ENCODE measurements at places on chromosomes 7 and 10.

DNA sequence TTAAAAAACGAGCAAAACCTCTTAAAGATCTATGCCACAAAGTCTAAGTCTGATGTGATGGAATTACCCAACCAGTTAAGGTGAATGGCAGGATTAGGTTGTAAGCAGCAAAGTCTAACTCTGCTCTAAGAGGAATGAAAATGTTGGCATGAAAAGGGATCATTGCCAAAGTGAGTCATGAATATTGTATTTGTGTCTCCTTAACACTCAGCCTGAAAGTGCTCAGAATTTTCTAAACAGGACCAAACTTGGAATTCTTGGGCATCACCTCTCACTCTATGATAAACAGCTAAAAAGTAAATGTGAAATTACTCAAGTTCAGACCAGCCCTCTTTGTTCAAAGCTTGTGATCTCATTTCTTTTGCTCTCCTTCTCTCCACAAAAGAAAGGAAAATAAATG is 27.0 kb downstream of the PPP1R3A start:
- DNase-seq, result no peak

DNA sequence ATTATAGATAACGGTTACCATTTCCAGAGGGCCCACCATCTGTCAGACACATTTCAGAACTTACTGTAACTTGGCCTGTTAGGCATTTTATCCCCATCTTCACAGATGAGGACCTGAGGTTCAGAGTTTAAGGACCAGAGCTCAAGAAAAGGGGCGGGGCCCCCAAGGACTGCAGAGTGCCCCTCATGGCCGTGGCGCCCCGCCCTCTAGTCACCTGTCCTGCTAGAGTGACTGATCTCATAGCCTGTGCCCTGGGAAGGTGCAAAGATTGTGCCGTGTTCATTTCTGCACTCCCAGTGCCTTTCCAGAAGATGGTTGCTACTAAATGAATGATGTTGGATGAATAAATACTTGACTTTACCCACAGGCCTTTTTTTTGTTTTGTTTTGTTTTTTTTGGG is 107.0 kb downstream of the XRCC2 start:
- no peak for DNase-seq

GRCh38 chr10:122204691-122205489 is 66.2 kb upstream of the BTBD16 start:
- no peak for DNase-seq

DNA sequence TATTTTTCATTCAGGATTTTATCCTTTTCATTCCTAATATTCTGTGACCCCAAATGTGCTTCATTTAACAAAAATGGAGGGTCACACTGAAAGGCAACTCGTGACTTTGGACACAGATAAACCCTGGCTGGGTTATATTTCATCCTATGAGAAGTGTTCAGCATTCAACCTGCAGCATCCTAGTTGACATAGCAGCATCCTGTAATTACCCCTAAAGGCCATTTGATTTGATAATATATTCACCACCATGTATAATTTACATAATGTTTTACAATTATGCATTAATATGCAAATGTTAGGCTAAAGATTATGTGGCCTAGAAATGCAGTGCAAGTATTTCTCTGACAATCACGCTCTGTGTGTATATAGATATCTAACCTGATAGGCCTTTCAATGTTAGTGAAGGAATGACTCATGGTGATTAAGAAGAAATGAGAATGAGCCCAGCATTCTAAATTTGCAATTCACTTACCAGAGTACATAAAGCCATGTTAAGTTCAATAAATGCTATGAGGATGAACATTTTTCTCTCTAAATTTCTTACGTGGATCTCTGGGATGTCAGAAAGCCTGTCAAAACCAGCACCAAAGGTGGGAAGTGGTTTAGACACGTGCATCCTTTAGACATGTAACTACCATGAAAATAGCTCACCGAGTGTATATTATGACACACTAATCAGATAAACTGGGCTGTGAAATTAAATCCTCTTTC is 337.7 kb upstream of the AOAH start:
- DNase-seq, result no peak

DNA sequence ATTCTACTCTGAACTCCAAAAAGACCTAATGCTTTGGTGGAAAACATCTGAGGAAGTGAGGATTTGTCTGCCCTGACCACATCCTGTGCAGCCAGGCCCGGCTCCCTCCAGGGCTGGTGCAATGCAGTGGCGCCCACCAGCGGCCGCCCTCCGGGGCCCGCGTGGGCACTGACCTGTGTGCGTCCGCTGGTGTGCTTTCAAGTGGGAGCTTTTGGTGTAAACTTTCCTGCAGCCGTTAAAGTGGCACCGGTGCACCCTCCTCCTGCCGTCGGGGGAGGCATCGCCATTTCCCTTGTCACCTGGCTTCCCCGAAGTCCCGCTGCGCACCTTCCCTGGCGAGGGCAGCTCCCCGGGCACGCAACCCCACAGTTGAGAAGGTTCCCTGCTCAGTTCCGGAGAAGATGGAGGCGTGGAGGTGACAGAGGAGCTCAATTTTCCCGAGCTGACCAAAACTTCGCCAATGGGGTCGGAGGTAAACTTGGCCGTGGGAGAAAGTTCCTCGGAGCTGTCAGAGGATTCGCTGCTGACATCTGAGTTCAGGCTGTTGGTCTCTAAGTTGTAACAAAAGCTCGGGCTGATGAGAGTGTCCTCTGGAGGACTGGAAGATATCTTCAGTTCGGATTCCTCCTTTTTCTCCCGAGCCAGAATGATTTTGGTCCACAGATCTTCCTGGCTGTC is 3.4 kb downstream of the KLF6 start:
- no peak for DNase-seq

GRCh38 chr10:114487815-114488536 is 83.7 kb upstream of the AFAP1L2 start:
- DNase-seq, result no peak

DNA sequence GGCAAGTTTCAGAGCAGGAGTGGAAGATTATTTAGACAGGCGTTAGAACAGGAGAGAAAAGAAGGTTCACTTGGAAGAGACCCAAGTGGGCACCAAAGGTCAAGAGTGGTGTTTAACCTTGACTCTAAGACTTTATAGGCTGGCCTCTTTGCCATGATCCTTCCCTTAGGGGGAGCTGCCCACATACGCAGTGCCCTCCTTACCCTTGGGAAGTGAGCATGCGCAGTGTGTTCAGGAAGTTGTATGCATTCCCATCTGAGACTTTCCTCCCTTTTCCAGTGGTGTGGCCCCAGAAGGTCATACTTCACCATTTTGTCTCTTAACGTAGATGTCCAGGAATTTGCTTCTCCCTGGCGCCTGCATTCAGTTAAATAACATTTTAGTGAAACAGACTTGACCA is 95.8 kb downstream of the CXCL12 start:
- DNase-seq, result no peak

- DNase-seq, result no peak
Measured at GRCh38 chr7:30241767-30242166, 42.6 kb upstream of the ZNRF2 start.

DNA sequence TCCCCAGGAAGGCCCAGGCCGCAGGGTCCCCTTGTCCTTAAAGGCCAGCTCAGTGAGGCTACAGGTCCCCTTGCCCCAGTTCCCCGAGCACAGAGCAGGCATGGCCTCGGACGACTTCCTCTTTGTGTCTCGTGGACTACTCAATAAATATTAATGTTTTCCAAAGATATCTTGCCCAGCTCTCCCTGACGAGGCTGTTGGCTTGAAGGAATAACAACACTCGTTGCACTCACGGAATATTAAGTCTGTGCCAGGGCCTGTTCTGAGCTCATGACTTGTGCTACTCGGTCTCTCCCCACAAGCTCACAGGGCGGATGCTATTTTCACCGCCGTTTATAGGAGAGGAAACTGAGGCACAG is 68.2 kb downstream of the CUX1 start:
- no peak for DNase-seq

DNA sequence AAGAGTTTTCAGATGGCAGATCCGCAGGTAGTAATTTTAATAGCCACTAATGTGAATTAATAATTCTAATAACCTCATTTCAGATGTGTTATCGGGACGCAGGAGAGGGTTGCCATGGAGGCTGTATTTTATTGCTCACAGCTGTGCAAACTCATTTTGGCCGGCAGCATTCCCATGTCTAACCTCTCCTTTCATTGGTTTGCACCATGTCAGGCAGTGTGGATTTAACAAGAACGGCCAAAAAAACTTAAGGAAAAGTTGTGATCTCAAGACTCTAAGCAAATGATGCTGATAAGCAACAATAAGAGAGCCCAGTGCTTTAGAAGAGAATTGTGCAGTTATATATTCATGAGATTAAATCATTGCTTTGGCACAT is 88.7 kb upstream of the NRP1 start:
- DNase-seq, result no peak

- DNase-seq, result peak; percentile 80
Measured at GRCh38 chr10:95601116-95601719, 40.0 kb upstream of the SORBS1 start.

- no peak for DNase-seq
Measured at GRCh38 chr7:55533729-55534080, 38.6 kb downstream of the VOPP1 start.

DNA sequence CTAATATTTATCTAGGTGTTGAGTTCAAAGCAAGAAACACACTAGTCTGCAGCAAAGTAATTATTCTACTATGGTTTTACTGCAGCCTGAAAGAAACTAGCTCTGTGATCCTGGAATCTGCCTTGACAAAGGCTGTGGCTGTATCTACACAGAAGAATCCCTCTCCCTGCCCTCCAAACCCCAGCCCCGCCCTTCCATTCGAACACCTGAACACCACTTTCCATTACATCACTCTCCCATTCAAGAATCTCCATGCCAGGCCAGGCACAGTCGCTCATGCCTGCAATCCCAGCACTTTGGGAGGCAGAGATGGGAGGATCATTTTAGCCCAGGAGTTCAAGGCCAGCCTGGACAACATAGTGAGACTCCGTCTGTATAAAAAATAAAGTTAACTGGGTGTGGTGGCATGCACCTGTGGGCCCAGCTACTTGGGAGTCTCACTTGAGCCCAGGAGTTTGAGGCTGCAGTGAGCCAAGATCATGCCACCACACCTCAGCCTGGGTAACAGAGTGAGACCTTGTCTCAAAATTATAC is 23.3 kb downstream of the LRRC20 start:
- no peak for DNase-seq

DNA sequence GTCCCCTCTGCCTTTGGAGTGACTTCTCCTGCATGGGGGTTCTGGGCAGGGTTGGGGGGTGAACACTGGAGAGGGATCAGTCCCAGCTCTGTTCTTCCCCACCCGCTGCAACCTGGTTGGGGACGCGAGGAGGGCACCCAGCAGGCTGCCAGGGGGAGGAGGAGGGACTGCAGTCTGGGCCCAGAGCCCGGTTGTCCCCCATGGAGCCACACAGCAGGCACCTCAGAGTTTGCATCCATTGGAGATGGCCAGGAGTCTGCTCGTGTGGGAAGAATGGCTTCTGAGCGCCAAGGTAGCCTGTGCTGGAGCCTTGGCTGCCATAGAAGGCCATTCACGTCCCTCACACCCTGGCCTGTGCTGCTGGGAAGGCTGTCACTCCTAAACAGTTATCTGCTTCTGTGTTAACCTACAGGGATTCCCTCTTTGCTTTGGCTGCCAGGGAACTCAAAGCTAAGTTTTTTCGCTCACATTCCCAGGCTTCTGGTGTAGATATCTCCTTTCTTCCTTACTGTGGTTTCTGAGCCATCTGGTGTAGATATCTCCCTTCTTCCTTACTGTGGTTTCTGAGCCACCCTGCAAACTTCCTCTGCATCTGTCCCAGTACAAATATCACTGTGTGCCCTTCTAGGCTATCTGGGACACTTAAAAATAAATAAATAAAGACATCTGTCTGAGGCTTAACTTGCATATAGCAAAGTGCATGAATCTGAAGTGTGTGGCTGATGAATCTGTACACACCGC is 133.7 kb downstream of the LHPP start:
- no peak for DNase-seq

- no peak for DNase-seq
Measured at GRCh38 chr10:25285809-25286208, 111.0 kb downstream of the GPR158 start.

DNA sequence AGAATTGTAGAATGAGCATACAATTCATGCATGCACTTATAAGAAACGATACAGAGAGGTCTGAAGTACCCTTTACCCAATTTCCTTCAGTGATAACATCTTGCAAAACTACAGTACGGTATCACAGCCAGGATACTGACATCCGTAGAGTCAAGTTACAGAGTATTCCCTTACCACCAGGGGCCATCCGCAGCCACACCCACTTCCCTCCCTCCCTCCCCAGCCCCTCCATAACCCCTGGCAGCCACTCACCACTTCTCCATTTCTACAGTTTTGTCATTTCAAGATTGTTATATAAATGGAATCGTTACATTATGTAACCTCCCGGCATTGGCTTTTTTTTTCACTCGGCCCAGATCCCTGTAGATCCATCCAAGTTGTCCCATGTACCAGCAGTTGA is 113.6 kb upstream of the RET start:
- DNase-seq, result no peak

GRCh38 chr10:84925495-84925894 is 597.1 kb downstream of the CCSER2 start:
- no peak for DNase-seq

DNA sequence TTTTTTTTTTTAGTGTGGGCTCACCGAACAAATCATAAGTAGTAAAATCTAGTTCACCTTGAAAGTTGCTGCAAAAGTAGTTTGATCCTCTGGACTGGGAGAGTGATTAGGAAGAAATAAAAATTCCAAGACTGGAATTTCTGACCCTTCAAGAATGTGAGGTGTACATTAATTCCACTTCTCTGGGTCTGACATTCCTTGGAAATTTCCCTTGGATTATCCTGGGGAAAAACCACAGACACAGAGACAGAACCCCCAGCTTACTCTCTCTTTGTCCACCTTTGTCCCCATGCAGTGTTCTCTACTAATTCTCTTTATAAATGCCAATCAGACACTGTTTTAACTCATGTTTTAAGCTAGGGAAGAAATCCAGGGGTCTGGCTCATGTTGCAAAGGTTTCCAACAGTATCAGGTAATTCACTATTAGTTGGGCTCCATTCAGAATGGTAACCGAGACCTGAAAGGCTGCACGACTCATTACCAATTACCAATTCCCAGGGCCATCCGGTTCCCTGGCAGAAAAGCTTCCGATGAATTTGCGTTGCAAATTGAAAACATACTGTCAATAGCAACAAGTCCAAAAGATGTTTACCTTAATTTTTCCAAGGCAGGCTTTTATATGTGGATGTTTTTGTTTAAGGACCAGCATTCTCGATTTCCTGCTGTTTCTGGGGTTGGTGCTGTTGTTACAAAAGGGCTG is 86.3 kb downstream of the BAMBI start:
- DNase-seq, result no peak

DNA sequence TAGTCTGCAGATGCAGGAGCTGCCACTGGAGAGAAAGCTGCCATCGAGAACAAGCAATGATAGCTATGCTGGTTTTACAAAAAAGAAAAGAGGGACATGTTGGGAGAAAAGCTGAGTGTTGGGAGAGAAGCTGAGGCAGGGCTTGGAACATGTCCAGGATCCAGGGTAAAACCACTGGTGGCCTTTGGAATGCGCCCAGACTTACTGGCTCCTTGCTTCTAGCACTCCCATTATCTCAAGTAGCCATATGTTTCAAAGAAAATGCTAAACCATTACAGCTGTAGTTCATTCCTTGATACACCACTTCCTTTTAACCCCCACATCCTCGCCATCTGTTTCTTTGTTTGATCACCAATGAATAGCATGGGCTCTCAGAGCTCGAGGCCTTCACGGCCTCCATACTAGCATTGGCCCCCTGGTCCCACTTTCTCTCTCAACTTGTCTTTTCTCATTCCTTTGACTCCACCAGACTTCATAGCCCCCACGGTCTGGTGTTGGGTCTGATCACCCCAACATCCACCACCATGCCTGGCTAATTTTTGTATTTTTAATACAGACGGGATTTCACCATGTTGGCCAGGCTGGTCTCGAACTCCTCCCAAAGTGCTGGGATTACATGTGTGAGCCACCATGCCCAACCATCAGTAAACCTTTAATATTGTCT is 23.8 kb upstream of the PLAC9 start:
- no peak for DNase-seq

GRCh38 chr10:122515588-122516231 is 44.8 kb upstream of the DMBT1 start:
- DNase-seq, result no peak

All from suprapubic skin (tissue), 4 donors.